Fibroblast of skin of right quadriceps (primary cell): ENCODE measurements at places on chromosomes 12 and 14.

- DNase-seq: no peak
Observed at GRCh38 chr14:53384536-53384935, 231.4 kb upstream of the DDHD1 start.

DNA sequence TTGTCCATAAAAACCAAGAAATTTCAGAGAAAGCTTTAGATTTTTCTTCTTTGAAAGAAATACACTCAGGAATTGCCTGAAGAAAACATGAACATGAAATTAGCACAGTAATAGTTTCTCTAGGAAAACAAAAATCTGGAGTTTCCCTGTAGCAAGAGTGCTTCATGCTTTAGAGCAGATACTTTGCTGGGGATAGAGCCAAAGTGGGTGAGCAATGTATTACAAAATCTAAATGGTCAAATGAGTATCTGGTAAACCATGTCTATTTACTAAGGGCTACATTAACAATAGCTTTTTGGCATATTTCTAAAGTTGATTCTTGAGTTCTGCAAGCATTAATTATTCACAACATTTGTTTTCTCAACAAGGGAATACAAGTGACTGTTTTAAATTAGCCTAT, 26.2 kb downstream of the AVPR1A start:
- peak; percentile 3 for DNase-seq

DNA sequence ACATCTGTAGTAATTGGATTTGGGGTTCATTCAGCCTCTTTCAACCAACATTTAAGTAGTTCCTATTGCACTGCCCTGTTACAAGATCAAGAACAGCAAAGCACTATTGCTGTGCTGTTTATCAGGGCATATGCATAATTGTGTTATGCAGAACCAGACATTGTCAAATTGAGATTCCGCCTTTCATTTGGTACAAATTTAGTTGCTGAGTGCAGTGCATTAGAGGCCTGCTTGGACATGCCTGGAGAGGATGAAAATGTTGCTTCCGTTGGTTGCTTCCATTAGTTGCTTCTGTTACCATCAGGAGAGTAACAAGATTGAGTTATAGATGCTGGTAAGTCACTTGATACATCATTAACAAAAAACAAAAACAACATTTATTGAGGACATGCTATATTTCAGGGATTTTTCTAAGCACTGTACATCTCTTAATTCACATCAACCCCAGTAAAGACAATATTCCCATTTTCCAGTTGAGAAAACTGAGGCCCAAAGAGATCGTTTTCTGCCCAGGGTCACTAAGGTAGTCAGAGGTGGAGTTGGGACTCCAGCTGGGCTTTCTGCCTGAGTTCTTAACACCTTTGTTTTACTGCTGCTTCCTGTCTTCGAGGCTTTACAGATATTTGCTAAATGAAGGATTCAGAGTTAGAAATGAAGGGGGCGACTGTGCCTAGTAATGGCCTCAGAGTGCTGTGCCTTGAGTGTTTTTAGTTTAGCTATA, 79.3 kb downstream of the PPP2R5C start:
- DNase-seq: no peak

DNA sequence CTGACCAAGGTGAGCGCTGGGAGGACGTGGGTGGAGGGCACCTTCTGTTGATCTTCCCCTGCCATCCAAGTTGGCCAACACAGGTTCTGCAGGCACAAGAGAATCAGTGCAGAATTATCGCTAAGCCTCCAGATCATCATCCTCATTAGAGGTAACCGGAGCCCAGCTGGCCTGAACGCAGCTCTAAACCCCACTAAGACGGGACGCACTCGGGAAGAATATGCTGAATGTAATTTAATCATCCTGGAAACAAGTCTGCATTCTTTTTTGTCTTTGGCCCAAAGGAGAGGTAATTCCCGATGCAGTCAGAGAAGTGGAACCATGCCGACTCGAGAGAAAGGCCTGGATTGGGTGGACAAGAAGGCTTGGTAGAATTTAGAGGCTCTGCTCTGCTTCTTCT, 111.0 kb upstream of the GSC start:
- no peak for DNase-seq

- DNase-seq: peak; percentile 69
Observed at GRCh38 chr12:116599285-116600136, 40.3 kb downstream of the MAP1LC3B2 start.

GRCh38 chr12:112340230-112340629, 42.0 kb downstream of the HECTD4 start:
- no peak for DNase-seq

GRCh38 chr12:454833-455232, 4.9 kb upstream of the B4GALNT3 start:
- no peak for DNase-seq

DNA sequence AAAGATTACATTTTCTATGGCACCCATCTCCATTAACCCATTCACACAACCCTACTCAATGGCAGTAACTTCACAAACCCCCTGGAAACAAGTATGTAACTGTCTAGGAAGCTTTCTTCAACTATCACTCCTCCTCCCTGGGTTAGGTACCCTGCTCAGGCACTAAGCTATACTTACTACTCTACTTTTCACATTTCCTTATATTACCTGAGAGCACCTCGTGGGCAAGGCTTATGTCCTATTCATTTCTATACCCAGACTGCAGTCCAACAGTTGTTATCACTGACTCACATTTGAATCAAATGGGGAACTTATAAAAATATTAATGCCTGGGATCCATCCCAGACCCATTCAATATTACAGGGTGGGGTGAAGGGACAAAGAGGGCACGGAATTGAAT, 4.6 kb downstream of the PAWR start:
- no peak for DNase-seq

DNA sequence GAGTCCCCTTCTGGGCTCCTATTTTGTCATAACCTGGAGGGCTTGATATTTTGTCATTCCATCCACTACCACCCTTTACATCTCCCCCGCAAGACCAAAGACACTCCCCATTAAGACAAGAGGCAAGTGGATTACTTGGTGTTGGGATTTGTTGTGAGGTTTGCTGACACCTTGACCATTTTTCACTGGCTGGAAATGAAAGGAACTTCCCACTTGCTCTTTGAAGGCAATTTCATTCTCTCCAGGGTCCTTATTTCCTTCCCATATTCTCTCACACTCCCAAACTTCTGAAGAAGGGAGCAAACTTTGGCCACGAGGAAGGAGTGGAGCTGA, 14.9 kb downstream of the AGAP2 start:
- no peak for DNase-seq
